Activated naive CD4-positive, alpha-beta T cell treated with anti-CD3 and anti-CD28 coated beads, Interleukin-2, amount 50 U/mL, for 16 hours (primary cell): ENCODE measurements at places on chromosomes 6 and 20.

DNA sequence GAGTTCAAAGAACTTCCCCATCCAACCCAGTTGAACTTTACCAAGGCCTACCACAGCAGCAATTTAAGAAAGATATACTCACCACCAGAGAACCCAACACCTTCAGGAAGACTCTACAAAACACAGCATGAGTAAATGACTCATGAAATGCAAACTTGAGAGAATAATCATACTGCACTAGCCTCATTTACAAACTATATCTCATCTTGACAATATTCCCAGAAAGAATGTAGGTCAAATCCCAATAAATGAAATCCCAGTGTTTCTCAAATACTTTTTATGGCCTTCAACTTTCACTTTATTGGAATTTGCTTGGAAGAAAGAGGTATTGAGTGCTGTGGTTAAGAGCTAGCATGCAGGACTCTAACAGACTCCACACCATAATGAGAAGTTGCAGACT is 60.0 kb downstream of the FYN start:
- no peak for DNase-seq

DNA sequence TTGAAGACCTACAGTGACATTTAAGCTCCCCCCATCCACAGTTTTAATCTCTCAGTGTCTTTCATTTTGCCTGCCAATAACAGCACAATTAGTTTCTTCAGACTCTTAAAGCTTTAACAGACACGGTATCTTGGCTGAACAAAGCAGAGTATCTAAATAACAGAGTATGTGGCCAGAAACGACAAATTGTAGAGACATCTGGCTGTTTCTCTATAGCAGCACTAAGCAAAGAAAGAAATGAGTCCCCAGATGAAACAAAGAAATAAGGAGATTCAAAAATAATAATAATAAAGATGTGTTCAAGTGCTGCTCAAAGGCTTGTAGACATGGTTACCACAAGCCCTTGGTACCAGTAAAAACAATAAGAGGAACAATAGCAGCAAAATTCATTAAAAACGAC is 97.8 kb upstream of the HDAC2 start:
- DNase-seq = no peak

DNA sequence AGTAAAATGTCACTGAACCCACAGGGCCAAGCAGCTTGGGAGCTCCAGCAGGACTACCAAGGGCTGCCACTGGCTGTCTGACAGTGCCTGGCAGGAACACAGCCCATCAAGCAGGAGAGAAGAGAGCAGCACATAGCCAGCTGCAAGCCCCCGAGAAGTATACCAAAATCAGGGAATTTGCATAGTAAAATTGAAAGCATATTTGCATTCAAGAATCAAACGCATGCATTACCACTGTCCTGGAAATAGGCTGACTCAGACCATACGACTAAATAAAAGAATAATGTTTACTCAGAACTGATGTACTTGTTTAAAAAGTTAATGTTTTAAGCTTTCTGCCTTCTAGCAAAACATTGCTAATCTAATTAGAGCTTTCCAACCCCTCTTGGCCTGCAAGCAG is 298.1 kb downstream of the TFAP2B start:
- DNase-seq = no peak

DNA sequence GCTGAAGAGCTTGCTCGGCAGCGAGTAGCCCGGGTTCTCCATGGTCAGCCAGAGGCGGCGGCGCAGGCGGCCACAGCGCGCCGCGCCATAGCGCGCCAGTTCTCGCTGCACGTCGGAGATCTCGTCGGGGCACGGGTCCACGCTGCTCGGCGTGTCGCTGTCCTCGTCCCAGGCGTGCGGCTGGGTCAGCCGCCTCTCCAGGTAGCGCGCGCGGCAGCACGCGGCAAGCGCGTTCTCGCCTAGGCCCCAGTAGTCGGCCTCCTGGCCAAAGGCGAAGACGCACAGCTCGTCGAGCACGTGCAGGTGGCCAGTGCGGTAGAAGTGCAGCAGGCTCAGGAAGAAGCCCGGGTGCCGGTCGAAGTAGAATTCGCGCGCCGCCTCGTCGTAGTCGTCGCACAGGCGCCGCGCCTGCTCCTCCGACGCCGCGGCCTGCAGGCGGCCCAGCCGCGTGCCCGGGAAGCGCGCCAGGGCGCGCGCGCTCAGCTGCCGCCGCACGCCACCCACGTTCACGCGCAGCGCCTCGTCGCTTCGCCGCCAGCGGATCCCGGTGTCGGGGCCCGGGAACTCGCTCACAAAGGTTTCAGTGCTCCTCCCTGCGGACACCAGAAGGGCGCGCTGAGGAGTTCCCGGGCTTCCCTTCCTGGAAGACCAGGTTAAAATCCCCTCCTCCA is 2.7 kb downstream of the KCNS1 start:
- DNase-seq = peak; percentile 27

GRCh38 chr20:61799928-61800327 is 265.8 kb downstream of the TAF4 start:
- no peak for DNase-seq

GRCh38 chr20:46893877-46894578 is 615 bp upstream of the EYA2 start:
- no peak for DNase-seq

DNA sequence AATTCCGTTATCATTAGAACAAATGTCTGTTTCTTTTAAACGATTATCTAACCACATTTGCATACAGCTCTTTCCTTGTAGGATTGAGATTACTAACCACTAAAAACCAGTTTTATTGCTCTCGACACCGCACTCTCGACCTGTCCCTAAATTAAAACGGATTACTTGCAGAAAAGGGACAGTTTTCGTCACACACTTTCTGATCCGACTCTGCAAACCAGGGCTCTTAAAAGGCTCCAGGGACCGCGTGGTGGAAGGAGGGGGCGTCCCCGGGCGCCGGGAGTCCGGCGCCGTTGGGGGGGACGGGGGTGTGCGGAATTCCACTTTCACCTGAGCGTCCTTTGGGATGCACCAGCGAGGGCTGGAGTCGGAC is 731 bp downstream of the MAK start:
- no peak for DNase-seq

- no peak for DNase-seq
Measured at GRCh38 chr20:21900431-21900830, 195.0 kb downstream of the PAX1 start.

DNA sequence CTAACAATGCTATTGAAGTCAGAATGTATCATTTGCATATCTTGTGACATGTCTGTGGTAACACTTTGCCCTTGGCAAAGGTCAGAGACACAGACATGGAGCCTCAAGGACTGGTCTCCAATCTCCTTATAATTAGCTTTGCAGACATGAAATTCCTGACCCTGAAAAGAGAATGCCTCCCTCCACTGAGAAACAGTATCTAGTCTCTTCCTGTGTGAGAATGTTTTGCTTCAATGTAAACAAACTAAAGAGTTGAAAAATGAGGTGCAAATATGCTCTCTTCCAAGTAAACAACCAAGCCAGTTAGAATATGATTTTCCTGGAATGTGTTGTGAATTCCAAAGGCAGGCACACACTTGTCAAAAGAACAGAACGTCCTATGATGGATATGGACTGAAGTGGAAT is 407.1 kb upstream of the MARCKS start:
- no peak for DNase-seq

DNA sequence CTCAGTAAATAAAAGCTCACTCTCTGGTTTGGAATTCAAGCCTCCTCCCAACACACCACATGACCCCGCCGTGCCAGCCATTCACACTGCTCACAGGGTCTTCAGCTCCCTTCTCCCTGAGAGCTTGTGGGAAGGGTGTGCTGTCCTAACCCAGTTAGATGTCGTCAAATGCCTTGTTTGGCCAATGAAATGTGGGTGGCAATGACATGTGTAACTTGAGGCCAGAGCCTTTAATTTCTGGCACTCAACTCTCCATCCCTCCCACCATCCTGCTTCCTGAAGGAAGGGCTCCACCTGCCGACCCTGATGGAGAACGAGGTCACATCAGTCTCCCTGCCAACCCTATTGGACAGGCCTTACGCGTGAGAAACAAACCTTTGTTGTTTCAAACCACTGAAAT is 224.5 kb upstream of the AGPAT4 start:
- DNase-seq = no peak

- DNase-seq = no peak
Measured at GRCh38 chr6:153436351-153436750, 305.3 kb upstream of the RGS17 start.

- no peak for DNase-seq
Measured at GRCh38 chr6:113065611-113066010, 718.5 kb downstream of the RFPL4B start.

- DNase-seq = no peak
Measured at GRCh38 chr20:48926821-48927220, 5.3 kb downstream of the ARFGEF2 start.

DNA sequence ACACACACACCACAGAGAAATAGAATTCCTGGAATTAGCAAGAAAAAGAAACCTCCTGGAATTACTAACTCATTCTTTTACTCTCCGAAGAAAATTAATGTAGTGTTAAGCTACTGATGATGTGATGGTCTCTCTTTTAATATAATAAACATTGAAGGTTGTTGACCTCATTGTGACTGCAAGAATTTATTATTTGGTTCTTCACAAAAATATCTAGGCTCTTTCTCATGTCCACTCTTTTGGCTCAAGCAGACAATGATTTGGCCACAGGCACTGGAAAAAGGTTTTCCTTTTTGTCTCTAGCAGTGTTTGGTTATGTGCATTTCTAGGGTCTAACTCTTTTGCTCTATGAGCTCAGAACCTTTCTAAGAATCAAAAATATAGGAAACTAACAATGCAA is 811.9 kb downstream of the TENT5A start:
- DNase-seq = no peak

DNA sequence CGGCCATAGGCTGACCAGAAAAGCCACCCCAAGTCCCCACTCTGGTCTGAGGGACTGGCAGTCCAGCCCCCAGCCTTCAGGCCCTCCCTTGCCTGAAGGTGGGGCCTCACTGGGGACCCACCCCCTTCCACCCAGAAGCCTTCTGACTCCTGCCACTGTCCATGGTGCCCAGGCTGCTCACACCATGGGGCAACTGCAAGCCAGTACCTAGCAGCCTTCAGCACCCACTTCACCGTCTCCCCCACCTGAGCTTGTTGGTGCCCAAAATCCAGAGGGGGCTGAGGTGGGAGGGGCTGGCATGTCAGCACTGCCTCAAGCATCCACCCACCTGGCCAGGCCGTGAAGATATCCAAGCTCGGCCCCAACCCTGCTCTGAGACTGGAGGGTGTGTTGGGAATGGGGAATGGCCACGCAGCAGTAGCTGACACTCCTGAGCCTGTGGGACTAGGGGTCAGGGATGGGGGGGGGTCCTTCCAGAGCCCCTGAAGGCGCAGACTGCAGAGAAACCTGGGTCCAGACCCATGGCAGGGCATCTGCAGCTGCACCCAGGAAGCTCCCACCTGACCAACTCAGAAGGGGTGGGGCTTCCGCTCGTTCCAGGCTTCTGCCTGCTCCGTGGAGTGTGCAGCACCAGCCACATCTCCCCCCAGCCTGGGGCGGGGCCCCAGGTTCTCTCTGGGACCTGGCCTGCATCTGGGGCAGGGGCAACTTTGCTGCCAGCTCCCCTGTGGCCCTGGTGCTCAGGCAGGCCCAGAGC is 942.1 kb upstream of the EPHA7 start:
- no peak for DNase-seq

DNA sequence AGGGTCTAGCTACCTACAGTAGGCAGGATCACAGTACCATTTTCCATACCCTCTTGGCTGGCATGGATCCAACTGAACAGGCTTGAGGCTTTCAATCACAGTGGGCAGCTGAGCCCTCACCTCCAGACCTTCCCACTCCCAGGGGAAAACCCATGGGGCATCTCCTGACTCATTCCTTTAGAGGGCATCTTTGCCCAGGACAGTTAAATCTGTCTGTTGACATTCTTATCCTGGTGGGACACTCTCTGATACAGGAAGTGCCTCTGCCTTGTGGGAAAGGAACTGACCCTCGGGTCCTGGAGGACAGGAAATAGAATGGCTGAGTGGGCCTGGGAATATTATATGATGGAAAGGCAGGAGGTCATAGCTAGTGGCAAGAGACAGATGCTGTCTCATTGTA is 10.2 kb upstream of the EPB41L1 start:
- no peak for DNase-seq

GRCh38 chr6:259901-260508 is 32.3 kb upstream of the DUSP22 start:
- no peak for DNase-seq

DNA sequence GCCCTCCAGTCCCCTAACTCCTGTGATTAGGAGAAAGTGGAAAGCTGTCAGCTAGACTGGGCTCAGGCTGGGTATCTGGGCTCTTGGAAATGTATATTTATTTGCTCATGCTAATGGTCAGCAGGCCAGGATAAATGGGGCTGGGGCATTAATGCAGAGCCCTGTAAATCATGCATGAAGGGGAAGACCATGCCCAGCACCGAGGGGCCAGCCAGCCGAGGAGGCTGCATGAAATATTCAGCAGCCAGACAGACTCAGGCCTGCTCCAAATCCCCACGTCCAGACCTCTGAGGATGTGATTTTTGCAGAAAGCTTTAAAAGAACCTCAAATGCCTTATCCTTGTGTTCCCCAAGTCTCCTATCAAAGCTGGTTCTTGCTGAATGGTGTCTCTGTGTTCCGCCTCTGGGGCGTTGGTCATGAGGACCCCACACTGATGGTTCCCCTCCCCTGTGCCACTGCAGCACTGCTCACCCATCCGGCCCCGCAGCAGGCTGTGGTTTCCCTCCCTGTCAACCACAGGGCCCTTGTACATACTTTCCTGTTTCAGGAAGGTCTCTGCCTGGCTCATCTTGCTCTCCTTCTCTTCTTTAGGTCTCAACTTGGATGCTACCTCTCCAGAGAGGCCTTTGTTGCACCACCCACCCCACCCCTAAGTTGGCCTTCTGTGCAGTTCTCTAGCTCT is 358.4 kb downstream of the CDH26 start:
- no peak for DNase-seq

- no peak for DNase-seq
Measured at GRCh38 chr20:37680420-37680819, 13.4 kb upstream of the CTNNBL1 start.

- no peak for DNase-seq
Measured at GRCh38 chr6:117617210-117618035, 15.1 kb upstream of the GOPC start.

- no peak for DNase-seq
Measured at GRCh38 chr20:10854976-10855375, 181.2 kb upstream of the JAG1 start.

DNA sequence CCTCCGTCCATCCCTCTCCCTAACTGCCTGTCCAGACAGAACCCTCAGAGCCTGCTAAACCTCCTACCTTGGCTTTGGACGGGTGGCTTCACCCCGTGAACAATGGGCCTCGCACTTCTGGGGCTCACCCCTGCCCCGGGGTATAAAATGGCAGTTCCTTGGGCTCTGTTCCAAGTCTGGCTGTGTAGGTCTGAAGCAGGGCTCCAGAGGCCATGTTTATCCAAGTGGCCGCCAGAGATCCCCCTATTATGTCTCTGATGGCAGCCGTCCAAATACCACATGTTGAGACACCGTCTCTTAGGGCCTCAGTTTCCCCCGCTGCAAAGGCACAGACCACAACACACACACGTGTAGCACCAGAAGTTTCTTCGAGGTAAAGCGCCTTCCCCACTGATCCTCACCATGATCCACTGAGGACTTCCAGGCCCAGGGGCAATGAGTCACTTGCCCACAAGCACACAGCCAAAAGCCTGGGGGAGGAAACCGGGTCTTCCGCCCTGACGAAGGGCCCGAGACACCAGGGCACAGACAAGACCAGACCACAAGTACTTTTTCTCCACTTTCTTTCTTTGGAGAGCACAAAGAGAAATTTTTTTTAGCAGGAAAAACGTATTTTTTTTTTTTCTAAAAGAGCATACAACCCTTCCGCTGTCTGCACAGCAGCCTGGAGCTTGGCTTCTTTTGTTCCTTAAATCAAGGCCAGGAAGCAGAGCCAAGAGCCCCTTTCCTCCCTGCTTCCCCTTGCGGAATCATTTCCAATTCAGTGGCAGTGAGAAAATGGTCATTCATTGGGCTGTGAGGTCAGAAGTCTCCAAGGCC is 11.8 kb downstream of the CPNE5 start:
- DNase-seq = no peak

GRCh38 chr6:136303516-136303915 is 13.9 kb upstream of the BCLAF1 start:
- no peak for DNase-seq
